ENCODE measurements at places on chromosomes 7 and 10. TPM values are rescaled to one million over a fixed set of nuclear protein-coding genes. Genes with fewer than 3 reads are reported as not detected.
A peak's percentile ranks its signal among the peaks of the same experiment; 100 is the strongest.

Gene LRRC72
- not detected for total RNA-seq

Gene LZTS2
- 52.5 TPM for total RNA-seq

Gene FZD1
- total RNA-seq = 1.8 TPM

Gene PRKCQ
- total RNA-seq = 3.0 TPM

Gene FGFR2
- total RNA-seq = 84.0 TPM

Gene OPALIN
- not detected for total RNA-seq

Gene LRRC17
- total RNA-seq = not detected

DNA sequence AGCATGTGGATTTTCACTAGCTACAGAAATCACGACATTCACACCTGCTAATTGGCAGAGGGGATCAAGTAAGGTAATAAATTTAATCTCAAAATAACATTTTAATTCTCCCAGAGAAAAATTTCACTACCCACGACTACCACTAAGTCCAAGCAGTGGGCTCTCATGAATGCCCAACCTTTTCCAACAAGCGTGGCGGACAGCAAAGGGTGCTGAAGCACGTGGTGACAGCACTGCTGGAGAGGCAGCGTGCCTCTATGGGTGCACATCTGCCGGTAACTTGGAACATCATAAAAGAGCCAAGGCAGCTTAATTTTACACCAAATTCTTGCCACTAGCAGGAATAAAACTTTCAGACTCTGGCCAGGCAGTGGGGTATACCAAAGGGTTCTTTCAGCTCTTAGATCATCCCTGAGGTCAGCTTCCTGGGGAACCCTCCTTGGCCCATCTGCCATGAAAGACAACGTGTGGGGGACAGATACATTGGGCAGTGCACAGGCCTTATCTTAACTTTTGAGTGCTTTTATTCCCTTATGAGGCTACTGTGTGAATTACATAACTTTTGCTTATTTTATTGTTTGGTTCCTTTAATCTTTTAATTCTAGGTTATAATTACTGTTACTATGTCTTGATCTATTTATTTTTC is 206.7 kb upstream of the KCTD7 start:
- peaks cover 25% of the 10 kb centered on the region for H3K36me3 ChIP-seq
- H3K27me3 ChIP-seq = no peaks in the 10 kb centered on the region
- H3K27ac ChIP-seq = no peak overlapping the region
- H3K4me1 ChIP-seq = no peaks in the 10 kb centered on the region
- no peak for DNase-seq

DNA sequence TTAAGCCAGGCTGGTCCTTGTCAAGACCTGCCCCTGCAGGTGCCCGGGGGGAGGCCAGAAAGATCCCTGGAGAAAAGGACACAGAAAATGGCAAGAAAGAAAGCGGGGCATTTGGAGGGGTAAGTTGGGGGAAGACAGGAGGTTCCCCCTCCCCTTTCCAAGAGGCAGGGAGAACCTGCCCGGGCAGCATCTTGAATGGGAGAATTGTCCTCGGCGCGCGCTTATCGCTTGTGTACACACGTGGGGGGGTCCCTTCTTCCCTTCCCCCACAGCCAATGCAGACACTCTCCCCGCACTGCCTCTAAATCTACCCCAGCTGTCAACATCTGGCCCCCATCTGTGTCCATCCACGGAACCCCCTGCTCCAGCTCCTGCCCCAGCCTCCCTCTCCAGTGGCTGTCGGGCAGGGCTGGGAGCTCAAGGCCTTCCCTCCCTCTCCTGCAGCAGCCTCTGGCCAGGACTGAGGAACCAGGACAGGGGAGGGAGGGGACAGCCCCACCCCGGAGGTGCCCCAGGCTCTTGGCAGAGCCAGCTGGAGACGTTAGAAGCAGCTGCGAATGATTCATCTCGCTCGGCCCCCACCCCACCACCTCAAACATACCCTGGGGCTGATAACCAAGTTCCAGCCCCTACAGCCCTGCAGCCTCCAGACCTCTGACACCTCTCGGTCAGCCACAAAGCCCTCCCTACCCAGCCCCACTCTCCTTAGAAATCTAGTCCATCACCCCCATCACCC is 25.3 kb downstream of the EPHB4 start:
- peak overlapping the region; percentile 80 for H3K27ac ChIP-seq
- H3K27me3 ChIP-seq = peaks cover 26% of the 10 kb centered on the region

DNA sequence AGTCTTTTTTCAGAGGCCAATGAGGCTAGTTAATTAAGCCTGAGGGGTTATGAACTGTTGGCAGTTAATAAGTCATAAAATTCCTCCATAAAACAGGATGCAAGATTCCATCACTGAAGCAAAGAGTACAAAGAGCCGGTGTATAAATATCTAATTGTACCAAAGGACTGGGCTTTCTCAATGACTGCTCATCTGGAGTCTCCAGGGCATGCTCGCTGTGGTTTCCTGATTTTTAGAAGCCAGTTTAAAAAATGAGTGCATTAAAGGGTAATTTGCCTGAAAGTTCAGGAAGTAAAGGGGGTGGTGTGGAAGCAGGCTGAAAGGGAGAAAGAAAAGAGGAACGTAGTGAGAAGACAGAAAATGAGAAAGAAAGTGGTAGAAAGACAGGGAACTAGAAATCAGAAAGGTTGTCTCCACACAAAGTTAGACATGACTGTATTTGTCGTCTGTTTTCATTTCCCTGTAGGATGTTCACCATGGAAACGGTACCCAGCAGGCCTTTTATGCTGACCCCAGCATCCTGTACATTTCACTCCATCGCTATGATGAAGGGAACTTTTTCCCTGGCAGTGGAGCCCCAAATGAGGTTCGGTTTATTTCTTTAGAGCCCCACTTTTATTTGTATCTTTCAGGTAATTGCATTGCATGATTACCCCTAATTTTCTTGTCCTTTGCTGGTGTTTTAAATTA is 282.3 kb downstream of the TWIST1 start:
- H3K4me1 ChIP-seq = no peaks in the 10 kb centered on the region
- H3K27ac ChIP-seq = peak overlapping the region; percentile 45
- H3K27me3 ChIP-seq = no peaks in the 10 kb centered on the region
- H3K36me3 ChIP-seq = no peaks in the 10 kb centered on the region
- H3K4me3 ChIP-seq = no peak overlapping the region
- no peak for DNase-seq

DNA sequence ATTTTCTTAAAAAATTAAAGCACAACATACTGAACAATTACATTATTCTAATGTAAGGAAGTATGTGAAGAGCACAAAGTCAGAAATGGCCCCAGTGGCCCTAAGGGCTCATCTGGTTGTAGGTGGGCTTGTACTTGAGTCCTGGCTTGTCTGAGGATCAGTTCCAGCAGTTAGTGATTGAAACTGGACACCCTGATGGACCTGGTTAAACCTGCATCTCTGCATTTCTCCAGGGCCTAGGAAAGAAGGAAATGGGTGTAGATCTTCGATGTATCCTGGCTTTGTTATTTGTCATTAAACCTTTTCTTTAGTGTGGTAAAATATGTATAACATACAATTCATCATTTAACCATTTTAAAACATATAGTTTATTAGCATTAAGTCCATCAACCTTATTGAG is 9.7 kb upstream of the AKR1C2 start:
- no peak overlapping the region for H3K4me3 ChIP-seq
- no peaks in the 10 kb centered on the region for H3K4me1 ChIP-seq
- H3K36me3 ChIP-seq = no peaks in the 10 kb centered on the region
- no peak for DNase-seq
- no peaks in the 10 kb centered on the region for H3K27me3 ChIP-seq
- no peak overlapping the region for H3K27ac ChIP-seq

GRCh38 chr10:98096316-98096715 is 38.1 kb upstream of the R3HCC1L start:
- no peak for DNase-seq
- H3K27ac ChIP-seq = no peak overlapping the region
- H3K27me3 ChIP-seq = no peaks in the 10 kb centered on the region

DNA sequence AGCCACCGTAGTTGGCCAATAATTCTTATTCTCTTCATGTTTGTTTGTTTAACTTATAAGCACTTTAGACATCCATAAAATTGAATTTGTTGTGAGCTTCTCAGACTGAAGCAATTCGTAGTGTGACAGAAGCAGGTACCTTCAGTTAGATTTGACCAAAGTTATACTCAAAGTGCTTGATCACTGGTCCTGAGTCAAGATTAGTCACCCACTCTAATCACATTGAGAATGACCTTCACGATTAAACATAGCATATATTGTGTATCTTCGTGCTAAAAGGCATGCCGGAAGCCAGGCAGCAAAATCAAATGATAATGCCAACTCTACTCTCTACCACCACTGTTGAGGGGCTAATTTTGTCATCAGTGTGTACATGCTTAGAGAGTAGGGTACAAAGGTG is 763.7 kb upstream of the MBL2 start:
- no peaks in the 10 kb centered on the region for H3K27me3 ChIP-seq
- no peak overlapping the region for H3K27ac ChIP-seq
- no peaks in the 10 kb centered on the region for H3K36me3 ChIP-seq
- H3K4me1 ChIP-seq = no peaks in the 10 kb centered on the region
- no peak overlapping the region for H3K4me3 ChIP-seq
- DNase-seq = no peak

DNA sequence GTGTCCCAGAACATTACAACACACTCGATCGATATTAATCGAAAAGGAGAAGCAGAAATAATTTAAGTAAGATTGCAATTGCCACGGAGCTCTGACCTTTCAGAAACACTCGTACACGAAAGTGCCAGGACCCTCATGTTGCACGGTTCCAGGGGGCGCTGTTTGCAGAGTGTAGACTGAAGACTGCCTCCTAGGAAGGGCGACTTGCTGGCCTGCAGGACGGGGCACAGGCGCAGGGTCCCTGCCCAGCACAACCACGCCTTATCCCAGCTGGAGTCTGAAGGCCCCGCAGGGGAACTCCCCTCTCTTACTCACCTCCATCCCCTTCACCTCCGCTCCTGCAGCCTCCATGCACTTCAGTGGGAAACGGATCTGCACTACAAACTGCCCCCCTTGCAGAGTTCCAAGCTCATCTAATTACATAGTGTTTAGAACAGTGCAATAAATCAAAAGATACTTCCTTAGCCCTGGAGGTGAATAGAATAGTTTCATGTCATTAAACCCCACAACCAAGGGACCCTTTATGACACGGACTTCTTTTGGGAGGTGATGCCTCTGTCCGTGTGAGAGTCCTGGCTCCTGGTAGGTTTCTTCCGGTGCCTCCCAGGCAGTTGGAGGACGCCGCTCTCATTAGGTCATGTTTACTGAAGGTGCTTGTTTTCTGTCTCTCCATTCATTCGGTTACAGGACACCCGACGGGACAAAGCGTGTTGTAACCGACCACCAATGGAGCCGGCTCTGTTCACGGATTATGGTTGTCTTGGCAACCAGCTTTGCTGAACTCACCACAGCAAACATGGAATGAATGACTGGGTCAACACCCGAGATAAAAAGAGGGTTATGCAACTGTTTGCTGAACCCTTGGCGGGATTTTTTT is 262.2 kb downstream of the BAMBI start:
- peak overlapping the region; percentile 6 for H3K4me3 ChIP-seq
- H3K4me1 ChIP-seq = peaks cover 20% of the 10 kb centered on the region
- H3K36me3 ChIP-seq = no peaks in the 10 kb centered on the region

DNA sequence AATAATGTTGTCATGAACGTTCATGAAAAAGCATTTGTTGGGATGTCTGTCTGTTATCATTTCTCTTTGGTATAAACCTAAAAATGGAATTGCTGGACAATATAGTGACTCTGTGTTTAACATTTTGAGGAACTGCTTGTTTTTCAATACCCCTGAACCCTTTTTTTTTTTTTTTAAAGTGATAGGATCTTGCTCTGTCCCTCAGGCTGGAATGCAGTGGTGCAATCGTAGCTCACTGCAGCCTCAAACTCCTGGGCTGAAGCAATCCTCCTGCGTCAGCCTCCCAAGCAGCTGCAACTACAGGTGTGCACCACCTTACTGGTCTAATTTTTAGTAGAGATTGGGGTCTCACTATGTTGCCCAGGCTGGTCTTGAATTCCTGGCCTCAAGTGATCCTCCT is 15.1 kb upstream of the LMTK2 start:
- H3K27ac ChIP-seq = no peak overlapping the region
- no peak for DNase-seq
- H3K4me3 ChIP-seq = no peak overlapping the region
- no peaks in the 10 kb centered on the region for H3K27me3 ChIP-seq

- H3K27me3 ChIP-seq = no peaks in the 10 kb centered on the region
- DNase-seq = no peak
- H3K4me1 ChIP-seq = no peaks in the 10 kb centered on the region
- H3K36me3 ChIP-seq = no peaks in the 10 kb centered on the region
Measured at GRCh38 chr10:82267465-82267864, 392.5 kb downstream of the NRG3 start.

DNA sequence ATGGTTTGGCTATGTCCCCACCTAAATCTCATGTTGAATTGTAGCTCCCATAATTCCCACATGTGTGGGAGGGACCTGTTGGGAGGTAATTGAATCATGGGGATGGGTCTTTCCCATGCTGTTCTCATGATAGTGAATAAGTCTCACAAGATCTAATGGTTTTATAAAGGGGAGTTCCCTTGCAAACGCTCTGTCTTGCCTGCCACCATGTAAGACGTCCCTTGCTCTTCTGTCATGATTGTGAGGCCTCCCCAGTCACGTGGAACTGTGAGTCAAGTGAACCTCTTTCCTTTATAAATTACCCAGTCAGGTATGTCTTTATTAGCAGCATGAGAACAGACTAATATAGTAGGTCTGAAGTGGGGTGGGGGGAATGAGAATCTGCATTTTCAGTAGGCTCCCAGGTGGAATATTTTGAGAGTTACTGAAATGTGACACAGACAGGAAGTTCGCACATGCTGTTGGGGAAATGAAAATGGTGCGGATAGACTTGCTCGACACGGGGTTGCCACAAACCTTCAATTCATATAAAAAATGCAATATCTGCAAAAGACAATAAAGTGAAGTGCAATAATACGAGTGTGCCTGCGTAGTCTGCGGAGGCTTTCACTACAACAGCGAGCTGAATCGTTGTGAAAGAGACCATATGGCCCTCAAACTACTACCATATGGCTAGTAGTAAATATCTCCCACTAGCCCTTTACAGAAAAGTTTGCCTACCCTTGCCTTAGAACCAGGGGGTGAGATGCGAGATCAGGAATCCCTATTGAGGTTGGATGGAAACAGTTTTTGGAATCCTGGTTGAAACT is 166.1 kb downstream of the GRK5 start:
- no peak for DNase-seq
- no peak overlapping the region for H3K4me3 ChIP-seq
- no peaks in the 10 kb centered on the region for H3K36me3 ChIP-seq
- no peaks in the 10 kb centered on the region for H3K27me3 ChIP-seq
- H3K4me1 ChIP-seq = peaks cover 56% of the 10 kb centered on the region
- no peak overlapping the region for H3K27ac ChIP-seq

All from stomach (tissue), 19 donors.